A549 treated with GW870086 at 1 μM for 4 hours (cell line): ENCODE measurements at places on chromosomes 4 and X. TPM values are rescaled to one million over a fixed set of nuclear protein-coding genes. Genes with fewer than 3 reads are reported as not detected.

Gene COL4A6
- 15.0 to 17.0 TPM (median 16.0 TPM) in 5 replicates for total RNA-seq

Gene PLAC1
- 0.64 to 0.97 TPM (median 0.74 TPM) in 4 of 5 replicates, not detected in the other for total RNA-seq

Gene SLC10A7
- 1.1 to 2.5 TPM (median 1.8 TPM) in 5 replicates for total RNA-seq

Gene GPC4
- 0.03 to 0.05 TPM in 2 of 5 replicates, not detected in the others for total RNA-seq

Gene CASP3
- total RNA-seq, result 19.2 to 24.1 TPM (median 20.9 TPM) in 5 replicates

Gene TMEM131L
- 5.4 to 6.2 TPM (median 5.9 TPM) in 5 replicates for total RNA-seq
